Stimulated activated CD8-positive, alpha-beta memory T cell treated with anti-CD3 and anti-CD28 coated beads, Interleukin-4, amount 100 ng/mL, for 1 hour (primary cell): ENCODE measurements at places on chromosomes 4 and X.

GRCh38 chrX:70826715-70827114 lies 81.8 kb downstream of the TEX11 start:
- no peak for DNase-seq

DNA sequence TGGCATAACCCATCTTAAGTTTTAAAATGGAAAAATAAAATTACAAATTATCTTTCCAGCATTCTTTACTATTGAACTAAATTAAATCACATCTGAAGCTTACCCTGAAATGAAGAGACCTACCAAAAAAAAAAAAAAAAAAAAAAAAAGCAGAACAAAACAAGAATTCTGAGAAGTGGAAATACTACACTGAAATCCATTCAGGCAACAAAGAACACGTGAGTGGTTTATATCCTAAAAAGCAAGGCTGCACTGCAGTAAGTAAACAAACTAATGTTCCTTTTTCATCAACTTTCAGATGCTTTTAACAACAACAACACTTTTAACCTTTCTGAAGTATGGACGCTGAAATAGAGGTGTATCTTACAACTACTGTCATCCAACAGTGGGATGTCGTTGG lies 7.5 kb downstream of the FRYL start:
- no peak for DNase-seq

DNA sequence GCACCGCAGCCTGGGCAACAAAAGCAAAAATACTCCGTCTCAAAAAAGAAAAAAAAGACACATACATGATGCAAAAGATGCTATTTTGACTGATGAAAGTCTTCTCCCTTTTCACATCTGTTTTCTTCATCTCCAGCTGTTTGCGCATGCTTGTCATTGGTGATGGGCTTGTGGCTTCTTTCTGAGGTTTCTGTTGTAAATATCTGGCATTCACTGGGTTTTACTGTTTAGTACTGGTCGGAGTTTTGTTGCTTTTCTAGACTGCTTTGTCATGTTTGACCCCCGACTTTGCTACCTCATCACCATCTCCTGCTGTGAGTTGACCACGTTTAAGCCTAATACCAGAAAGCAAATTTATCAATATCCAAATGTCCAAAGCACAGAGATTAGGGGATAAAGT lies 34.4 kb downstream of the PTCHD1 start:
- DNase-seq, result no peak

DNA sequence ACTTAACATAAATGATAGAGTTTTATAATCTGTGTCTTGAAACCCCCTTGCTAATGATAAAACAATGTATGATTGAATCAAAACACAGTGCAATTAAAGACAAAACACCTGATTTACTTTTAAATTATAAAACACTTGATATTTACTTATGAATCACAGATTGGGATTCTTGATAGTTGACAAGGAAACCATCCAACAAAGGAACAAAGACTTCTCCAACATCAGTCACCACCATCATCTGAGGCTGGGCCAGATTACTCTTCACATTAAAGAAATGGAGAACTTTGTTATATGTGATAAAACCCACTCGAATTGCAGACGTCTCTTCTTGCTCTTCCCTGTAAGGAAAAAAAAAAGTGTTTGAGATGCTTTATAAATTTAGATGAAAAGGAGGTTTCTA lies 67.4 kb downstream of the METTL14 start:
- DNase-seq, result no peak

DNA sequence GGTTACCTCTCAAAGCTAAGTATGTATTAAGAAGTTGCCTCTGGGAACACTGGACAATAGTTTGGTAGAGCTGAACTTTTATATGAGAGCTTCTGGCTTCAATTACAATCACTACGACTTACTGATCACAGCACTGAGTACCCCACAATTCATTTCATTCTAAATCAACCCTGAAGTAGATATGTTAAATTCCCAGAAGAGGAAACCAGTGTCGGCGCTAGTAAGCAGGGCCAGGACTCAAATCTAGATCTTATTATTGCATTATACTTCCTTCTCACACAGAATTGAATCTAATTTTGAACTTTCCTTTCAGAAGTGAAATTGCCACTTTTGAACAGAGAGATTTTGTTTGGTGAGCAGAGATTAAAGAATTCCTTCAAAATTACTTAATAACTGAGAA lies 41.8 kb downstream of the HUWE1 start:
- DNase-seq, result no peak

GRCh38 chr4:40594261-40595178 lies 35.1 kb downstream of the RBM47 start:
- DNase-seq, result no peak

GRCh38 chrX:57930051-57930450 lies 19.8 kb upstream of the ZXDA start:
- DNase-seq, result no peak

DNA sequence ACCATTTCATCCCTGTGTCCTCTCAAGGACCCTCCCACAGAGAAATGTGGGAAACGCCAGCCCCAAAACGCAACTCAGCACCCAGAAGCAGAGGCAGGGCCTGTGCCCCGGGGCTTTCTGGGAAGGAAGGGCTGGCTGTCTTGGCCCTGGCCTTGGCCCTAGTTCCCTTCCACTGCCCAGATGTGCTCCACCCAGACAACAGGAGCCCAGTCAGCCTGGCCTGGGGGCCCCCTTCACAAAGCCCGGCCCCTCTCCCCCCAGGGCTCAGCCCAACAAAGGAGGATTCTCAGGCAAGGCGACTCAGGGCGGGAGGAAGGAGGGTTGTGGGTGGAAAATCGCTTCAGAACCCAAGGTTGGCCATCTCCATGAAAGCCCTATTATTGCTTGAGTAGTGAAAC lies 82.5 kb downstream of the PJA1 start:
- no peak for DNase-seq

DNA sequence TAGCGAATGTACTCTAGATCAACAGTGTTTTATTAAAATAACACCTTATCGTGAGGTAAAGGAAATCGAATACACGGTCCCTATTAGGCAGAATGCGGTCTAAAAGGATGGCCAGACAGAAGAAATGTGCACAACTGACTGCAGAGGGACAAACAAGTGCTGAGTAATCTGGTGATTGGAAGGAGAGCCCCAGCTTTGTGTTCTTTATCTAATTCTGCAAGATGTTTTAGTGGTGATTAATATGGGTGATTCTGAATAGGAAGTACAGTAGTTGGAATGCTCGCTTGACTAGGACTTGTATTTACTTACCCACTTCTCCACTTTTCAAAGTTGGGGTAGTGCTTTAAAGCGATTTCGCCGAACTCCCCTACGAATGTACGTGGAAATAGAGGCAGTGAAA lies 1.2 kb downstream of the WDR44 start:
- no peak for DNase-seq

DNA sequence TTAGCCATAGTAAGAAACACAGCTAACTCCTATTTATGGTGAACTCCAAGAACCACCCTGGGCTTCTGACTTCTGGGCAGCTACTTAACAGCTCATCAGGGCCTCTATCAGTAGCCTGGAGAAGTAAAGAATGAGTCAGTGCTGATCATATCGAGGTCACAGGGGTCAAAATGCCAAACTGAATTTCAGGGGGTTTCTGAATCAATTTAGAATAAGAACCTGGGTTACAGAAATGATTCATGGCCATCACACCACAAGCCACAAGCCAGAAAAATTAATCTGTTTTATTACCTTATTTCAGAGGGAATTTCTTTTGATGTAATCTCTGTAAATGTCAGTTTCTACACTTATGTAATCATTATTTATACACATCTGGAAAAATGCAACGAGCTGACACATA lies 64.4 kb downstream of the CHST7 start:
- DNase-seq, result no peak

DNA sequence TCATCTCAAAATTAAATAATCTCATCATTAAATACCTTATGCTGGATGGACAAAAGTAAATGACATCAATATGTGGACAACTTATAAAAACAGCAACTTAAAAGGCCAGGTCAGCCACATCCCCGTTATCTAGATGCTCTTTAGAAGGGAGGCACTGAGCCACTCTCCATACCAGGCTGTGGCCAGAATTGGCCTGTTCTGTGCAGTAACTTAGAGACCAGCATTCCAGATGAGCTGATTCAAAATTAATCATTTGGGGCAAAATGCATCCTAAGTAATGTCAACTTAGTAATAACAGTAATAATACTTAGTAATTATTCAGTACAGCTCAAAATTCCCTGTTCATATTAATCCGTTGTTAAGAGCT lies 373.6 kb downstream of the FBXW7 start:
- no peak for DNase-seq

- no peak for DNase-seq
Observed at GRCh38 chrX:103608306-103608963, 672 bp downstream of the TCEAL3 start.

- DNase-seq, result no peak
Observed at GRCh38 chr4:147101678-147102077, 156.0 kb upstream of the TTC29 start.

GRCh38 chr4:51853027-51853682 lies 10.2 kb downstream of the DCUN1D4 start:
- no peak for DNase-seq

DNA sequence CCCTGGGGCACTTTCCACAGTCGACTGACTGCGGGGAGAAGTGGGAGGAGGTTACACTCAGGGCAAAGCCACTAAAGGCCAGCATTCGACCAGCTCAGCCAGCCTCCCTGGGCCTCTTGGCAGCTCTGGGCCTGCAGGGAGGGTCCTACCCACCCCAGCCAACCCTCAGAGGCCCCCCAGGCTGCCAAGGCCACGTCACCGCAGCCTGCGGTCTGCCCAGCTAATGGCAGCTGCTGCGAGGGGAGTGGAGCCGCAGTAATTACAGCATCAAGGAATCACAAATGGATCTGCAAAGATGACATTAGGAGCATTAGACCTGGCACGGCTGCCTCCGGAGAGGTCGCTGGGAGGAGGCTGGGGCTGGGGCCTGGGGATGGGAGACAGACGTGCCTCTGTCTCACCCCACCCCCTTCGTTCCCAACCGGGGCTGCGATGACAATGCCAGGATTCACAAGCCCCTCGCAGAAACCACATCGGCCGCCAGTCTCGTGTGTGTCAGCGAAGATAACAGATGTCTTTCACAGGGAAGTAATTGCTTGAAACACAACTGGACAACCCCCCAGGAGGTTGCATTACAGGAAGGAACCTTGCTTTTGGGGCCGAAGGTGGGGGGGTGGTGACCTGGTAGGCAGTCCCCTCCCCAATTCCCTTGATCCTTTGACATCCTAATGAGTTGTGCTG lies 367.6 kb downstream of the BCOR start:
- no peak for DNase-seq

- DNase-seq, result no peak
Observed at GRCh38 chr4:38785901-38786402, 3.2 kb upstream of the TLR10 start.

DNA sequence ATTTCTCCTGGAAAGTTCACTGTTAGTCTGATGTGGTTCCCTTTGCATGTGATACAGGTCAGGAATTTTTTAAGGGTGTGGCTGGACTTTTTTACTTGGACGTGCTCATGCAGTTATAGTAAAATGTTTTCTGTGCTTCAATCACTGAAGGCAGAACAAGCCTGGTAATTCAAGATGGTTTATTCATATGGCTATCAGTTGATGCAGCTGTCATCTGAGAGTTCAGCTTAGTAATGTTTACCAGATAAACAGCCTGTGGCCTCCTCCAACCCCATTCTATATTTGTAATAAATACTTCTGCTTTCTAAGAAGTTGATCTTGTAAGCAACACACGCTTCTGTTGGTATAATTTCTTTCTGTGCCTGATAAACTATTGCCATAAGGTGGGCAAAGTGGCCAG lies 2105.9 kb downstream of the ARAP2 start:
- no peak for DNase-seq

GRCh38 chr4:14769993-14770392 lies 232.3 kb upstream of the CPEB2 start:
- no peak for DNase-seq

- DNase-seq, result no peak
Observed at GRCh38 chr4:147821555-147821954, 89.7 kb downstream of the ARHGAP10 start.

DNA sequence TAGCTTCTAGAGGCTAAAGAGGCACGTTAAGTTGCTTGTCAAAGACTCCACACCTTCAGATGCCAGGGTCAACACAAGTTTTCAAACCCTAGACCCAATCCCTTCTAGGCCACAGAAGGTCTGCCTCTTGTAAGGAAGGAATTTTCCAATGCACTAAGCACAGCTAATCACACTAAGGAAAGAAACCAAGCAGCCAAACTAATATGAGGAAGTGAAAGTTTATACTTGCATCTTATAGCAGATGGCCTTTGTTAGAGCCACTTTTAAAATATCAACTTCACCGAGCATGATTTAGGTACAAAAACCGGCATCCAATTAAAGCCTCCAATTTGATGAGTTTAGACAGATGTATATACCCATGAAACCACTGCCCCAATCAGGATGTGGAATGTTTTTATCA lies 9.9 kb downstream of the FHL1 start:
- no peak for DNase-seq

DNA sequence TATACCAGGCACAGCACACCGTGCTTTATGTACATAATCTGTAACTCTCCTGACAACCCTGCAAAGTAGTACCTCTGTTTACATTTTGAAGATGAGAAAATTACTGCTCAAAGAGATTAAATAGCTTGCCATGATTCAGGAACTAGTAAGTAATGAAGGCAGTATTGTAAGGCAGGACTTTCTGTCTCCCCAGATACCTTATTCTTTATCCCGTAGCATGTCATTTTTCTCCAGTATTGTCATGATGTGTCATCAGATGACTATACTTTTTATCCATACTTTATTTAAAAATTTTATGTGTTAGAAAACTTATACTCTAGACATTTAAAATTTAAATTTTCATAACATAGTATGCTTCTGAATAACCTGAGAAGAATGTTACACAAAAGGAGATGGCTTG lies 188.3 kb upstream of the NUDT6 start:
- DNase-seq, result no peak

GRCh38 chrX:47562615-47563243 lies 1.7 kb downstream of the ARAF start:
- no peak for DNase-seq

DNA sequence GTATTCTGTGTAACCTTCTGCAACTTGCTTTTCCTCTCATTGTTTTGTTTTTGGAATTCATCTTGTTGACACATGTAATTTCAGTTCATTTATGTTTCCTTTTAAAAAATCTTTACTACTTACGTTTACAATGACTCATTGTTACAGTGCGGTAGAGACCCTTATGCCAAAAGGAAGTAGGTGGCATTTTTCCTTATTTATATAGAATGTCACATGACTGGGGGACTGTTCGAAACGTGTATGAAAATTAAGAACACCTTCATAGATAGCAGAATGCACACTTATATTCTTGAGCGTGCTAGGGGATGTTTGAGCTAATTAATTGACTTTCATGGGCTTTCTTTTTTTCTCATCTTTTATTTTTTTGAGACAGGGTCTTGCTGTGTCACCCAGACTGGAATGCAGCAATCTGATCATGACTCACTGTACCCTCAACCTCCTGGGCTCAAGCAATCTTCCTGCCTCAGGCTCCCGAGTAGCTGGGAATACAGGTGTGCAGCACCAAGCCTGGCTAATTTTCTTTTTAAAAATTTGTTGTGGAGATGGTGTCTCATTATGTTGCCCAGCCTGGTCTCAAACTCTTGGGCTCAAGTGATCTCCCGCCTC lies 7.3 kb downstream of the REPS2 start:
- no peak for DNase-seq

- no peak for DNase-seq
Observed at GRCh38 chr4:3073158-3074077, 920 bp downstream of the HTT-AS start.
